ENCODE measurements at places on chromosomes 2 and 18.

GRCh38 chr2:16973586-16974286 is 308.1 kb upstream of the CYRIA start:
- no peak for DNase-seq

DNA sequence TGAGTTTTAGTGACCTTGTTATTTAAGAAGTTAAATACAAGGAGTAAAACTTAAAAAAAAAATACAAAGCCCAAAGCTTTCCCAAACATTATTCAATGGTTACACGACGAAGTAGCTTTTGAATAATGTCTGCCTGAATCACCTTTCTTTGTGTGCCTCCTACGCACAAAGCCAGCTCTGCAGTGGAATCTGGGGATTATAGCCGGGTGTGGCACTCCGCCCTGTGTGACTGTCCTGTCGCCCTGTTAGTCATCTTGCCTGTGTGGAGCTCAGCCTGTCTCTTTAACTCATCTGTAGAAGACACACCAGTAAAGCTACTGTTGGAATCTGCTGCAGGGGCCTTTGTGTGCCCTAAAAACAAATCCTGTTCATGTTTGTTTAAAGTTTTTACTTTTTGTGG is 79.4 kb upstream of the TCF7L1 start:
- no peak for DNase-seq

GRCh38 chr2:188349019-188349418 is 57.3 kb downstream of the GULP1 start:
- no peak for DNase-seq

GRCh38 chr18:23838801-23839366 is 149.6 kb downstream of the LAMA3 start:
- no peak for DNase-seq

DNA sequence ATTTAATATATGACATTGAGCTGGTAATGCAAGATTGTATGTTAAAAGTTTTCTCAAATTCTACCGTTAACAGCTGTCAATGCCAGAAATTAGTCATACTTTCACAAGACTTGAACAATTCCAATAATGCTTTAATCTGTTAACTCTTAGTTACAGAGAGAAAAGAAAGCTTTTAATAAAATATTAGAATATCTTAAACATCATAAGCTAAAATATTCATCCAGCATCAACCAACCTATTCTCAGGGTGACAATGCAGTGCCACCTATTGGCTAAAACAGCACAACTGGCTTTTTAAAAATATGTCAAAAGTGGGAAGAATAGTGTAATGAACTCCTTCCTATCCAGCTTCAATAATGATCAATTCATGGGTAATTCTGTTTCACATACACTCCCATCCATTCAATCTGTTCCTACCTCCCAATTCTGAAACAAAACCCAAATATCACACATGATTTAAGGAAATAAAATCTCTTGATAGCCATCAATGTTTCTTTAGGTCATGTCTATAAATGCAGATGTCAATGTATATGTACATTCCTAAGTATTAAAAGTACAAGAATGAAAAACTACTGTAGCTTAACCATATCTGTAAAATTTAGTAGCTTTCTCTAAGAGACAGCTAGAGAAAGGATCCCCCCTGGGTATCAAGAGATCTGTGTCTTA is 79.8 kb upstream of the CCDC141 start:
- DNase-seq: no peak

DNA sequence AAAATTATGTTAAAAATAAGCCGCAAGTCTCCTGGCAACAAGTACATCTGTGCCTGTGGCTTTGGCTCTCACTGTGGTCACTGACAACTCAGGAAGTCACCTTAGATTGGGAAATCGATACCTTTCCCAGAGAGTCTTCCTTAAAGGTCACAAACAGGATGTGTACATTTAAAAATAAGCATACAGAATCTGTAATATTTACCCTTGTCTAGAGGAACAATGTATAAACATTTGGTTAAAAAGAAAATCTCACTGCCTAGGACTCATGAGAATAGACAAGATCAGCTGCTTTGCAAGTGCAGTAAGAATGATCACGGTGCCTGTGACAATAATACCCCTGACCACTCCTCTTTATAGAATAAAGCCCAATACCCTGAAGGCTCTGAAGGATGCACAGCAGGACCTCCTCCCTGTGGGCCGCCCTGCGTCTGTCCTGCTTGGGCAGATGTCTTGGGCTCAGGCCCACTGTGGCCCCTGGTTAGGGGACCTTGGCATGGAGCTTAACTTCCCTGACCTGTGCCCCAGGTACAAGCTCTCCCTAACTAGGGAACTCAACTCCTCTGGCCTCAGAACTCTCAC is 98.0 kb upstream of the MGAT4A start:
- DNase-seq: no peak

DNA sequence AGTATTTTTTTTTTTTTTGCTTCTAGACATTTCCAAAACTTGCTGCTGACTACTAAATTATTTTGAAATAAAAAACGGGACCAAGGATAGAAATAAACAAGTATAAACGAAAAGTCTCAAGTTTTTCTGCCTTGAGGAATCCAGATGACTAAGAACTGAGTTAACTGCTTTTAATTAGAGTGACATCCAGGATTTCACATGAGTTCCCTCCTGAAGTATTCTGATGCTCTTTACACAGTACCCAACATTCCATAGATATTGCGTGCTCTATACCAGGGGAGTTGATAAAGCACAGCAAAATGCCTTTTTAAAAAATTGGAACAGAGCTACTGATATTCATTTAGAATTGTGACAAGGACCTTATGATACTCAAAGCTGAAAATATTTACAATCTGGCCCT is 618.0 kb downstream of the CCDC85A start:
- DNase-seq: no peak

GRCh38 chr2:126942427-126943203 is 43.9 kb downstream of the TEX51 start:
- no peak for DNase-seq

DNA sequence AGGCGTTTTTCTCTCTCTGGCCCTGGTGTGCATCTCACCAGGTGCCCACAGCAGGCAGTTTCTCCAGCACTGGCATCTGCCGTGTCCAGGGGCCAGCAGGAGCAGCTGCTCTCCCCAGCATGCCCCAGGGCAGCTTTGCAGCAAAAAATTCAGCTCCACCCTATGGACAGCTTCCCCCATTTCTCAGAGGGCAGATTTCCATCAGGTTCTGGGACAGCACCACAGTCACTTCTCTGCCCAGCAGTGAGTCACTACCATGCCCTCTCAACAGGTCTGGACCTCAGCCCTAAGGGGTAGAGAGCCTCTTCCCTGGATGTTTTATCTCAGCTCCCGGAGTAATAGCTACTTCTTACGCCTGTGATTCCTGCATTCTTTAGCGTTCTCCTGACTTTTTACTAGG is 170.2 kb upstream of the RAB12 start:
- no peak for DNase-seq

DNA sequence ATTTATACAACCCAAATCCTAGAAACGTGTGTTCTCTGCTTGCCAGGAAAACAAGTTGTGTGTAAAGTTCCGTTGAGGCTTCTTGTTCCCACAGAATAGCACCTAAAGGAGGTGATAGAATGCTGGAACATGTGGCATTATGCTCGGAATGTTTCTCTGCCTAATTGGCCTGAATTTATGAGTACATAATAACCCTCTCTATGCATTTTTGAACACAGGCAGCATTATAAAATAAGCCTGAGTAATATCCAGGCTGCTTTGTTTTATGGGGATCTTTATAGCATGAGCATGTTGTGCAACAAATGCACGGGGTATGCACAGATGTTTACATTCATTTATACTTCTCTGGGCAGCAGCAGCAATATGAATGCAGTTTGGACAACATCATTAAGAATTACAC is 385.7 kb downstream of the MBD2 start:
- DNase-seq: no peak

- no peak for DNase-seq
Measured at GRCh38 chr2:110858135-110858725, 125.9 kb downstream of the ACOXL start.

- no peak for DNase-seq
Measured at GRCh38 chr2:8611700-8612099, 70.2 kb upstream of the ID2 start.

GRCh38 chr18:27848336-27848735 is 328.6 kb downstream of the CDH2 start:
- no peak for DNase-seq

DNA sequence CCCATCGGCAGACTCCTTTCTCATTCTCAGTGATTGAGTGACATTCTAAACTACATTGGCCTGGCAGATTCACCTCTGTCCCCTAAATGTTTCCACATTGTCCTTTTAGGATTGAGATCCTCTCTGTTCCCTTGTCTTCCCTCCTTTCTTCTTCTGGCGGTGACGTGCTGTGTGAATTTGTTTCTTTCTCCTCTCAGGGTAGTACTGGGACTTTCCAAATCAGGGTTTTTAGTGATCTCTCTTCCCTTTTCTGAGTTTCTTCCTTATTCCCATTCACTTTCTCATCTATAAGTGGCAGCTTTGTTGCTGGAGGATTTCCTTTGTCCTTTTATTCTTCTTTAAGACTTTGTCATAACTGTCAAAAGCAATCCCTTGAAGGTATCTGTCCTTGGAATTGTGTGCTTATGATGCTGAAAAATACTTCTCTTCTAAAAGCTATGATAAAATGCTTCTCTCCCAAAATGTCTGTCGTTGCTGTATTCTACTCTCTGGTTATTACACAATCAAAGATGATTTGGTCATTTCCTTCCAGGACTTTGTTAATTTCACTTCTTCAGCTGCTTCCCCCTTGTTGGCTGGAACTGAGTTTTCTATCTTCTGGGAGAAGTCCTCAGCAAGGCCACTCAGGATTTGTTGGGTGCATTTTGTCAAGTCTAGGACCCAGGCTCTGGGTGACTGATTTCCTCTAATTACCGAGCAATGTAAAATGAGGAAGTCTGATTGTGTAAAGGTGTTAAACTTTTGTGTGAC is 4.9 kb upstream of the IL1B start:
- DNase-seq: no peak

DNA sequence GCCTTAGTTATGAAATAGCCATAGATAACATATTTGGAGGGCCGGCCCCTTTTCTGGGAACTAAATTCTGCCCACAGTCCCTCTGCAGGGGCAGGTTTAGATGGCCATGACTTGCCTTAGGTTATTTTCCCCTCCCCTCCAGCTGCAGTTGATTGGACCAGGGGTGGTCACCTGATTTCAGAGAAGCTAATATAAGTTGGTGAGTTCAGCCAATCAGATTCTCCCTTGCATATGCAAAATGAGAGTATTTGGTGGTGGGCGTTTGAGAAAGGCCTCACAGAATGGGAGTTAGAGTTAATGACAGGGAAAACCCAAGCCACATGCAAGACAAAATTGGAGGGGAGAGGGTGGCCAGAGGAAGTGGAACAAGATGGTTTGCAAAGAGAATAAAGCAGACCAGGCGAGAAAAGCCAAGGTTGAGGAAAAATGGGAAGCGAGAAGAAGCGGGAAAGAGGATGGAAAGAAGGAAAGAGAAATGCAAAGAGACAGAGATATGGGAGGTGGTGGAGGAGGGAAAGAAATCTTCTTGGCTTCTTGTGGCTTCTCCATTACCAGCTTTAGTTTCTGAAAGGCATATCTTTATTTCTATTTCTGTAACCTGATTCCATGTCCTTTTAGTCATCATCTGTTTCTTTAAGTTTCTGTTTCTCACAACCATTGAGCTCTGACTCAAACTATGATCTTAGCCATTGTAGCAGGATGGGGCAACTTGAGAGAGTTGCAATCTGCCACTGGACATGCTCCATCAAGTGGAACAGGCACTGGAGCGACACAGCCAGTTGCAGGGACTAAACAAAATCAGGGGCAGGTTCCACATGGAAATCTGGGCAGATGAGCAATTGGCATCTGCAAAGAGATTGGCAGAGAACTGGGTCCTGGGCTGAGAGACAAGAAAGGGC is 108.1 kb upstream of the SIX3 start:
- no peak for DNase-seq

DNA sequence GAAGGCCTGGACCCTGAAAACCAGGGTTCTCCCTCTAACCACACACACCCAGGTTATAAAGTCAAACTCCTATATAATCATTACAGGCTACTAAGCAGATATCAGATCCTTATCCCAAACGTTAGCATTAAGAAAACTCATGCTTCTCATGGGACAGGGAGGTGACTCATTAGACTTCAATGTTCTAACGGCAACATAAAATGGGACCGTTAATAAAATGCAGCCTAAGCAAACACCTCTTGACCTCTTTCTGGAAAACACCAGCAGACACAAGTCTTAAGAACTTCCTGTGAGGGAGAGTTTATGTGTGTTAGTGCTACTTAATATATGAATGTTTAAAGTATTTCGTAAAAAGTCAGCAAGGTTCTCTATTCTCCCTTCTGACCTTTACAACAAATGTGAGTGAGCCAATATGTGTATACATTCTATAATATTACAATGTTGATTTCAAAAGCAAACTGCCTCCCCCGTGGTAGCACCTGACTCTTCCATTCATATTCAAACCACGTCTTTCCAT is 31.7 kb downstream of the LPIN2 start:
- DNase-seq: no peak

- no peak for DNase-seq
Measured at GRCh38 chr2:116879650-116880160, 934.8 kb upstream of the DDX18 start.
